ENCODE measurements at places on chromosomes 7 and 10.

GRCh38 chr7:94481279-94481678, 28.3 kb upstream of the CASD1 start:
- DNase-seq: no peak

GRCh38 chr10:27188897-27189296, 33.7 kb downstream of the MASTL start:
- DNase-seq: no peak

DNA sequence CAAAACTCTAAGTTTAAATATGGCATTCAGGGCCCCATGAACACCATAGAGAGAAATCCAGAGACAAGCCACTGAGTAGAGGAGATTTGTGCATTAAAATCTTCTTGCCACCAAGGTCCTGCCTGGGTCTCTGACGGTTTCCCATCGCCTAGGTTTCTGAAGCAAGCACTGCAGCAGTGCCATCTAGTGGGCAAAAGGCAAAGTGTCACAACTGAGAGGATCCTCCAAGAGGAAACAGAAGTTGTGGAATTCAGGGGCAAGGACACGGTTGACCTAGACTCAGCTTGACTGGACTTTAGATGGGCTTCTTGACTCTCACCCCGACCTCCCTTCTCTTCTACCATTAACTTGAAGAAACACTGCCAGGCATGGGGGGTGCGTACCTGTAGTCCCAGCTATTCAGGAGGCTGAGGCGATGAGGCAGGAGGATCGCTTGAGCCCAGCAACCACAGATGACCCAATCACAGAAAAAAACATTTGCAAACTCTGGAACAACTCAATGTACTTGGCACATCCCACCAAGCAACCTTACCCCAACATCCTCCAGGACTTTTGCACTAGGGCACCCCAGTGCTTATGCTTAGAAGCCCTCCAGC, 604.1 kb downstream of the GALNT17 start:
- DNase-seq: peak; percentile 32

DNA sequence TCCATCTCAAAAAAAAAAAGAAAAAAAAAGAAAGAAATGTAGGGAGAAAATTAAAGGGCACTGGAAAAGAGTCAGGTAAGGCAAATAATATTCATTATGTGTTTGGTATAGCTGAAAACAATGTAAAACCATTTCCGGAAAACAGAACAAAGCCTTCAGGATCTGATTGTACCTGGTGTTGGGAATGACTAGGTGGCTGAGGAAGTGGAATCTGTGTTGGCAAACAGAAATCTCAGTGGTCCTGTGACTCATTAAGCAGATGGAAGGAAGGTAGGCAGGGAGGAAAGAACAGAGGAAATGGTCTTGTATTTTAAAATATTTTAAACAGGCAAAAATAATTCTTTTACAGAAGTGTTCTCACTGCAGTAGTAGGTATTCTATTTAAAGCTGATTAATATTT, 55.7 kb upstream of the GATA3 start:
- DNase-seq: no peak

- DNase-seq: no peak
Measured at GRCh38 chr7:129877146-129877792, 75.5 kb downstream of the UBE2H start.

GRCh38 chr7:114109304-114109703, 190.5 kb upstream of the PPP1R3A start:
- DNase-seq: no peak

GRCh38 chr7:14235056-14235455, 245.6 kb upstream of the ETV1 start:
- no peak for DNase-seq

GRCh38 chr7:106178593-106179134, 66.6 kb upstream of the SYPL1 start:
- peak; percentile 46 for DNase-seq

DNA sequence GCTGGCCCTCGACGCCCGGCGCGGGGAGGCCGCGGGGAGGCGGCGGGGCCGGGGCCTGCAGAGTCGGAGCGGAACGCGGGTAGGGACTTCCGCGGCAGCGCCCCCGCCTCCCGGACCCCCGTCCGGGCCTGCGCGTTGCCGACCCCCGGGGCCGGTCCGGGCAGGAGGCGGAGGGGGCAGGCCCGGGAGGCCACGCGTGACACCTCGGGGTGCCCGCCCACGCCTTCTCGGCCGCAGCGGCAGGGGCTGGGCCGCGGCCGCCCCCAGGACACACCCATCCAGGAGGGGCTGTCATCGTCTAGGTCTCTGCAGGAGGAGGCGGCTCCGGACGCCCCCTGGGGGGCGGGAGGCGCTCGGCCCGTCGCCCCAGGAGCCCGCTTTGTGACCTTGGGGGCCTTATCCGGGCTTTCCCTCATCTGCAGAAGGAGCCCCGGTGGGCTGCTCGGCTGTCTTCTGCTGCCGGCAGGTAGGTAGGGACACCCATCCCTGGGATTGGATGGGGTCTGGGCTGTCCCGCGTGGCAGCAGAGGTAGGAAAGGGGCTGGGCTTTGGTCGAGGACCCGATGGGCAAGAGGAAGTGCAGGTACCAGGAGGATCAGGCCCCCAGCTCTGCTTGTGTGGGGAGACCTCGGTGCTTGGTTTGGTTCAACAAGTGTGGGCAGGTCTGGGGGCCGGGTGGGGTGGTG, 569 bp downstream of the ZNF316 start:
- DNase-seq: peak; percentile 28

Data from NCI-H2081 (cell line).